ENCODE measurements at places on chromosomes 1 and 21.
A peak's percentile ranks its signal among the peaks of the same experiment; 100 is the strongest.

DNA sequence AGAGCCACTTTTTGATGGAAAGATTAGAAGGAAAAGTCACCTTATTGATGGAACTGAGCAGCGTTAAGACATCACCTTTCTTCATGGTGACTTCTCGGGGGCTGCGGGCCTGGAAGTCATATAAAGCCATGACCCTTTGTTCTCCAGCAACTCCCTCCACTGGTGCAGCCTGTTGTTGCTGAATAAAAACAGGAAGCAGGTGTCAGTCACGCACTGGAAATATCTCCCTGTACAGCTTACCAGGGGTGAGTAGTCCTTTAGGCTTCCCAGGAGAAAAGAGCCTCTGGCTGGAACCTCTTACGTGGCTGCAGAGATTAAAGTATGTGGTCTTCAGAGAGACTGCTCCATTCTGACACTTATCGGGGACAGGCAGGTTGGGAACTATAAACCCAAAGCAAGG lies 31.9 kb downstream of the SPTA1 start:
- DNase-seq, result no peak

DNA sequence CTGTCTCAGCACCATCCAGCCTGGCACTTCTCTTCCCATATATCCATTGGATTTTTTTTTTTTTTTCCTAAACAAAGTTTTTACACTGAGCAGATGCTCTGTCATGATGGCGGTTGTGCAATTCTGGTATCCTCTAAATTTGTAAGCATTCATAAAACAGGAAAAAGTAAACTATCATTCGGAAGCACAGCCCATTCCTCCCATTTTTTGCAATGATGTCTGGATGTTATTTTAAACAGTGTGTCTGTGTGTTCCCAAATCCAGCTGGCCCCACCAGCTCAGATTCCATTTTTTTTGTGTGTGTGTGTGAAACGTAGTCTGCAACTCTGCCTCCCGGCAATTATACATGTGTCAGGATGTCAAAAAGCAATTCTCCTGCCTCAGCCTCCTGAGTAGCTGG lies 33.5 kb downstream of the PDPN start:
- no peak for DNase-seq

DNA sequence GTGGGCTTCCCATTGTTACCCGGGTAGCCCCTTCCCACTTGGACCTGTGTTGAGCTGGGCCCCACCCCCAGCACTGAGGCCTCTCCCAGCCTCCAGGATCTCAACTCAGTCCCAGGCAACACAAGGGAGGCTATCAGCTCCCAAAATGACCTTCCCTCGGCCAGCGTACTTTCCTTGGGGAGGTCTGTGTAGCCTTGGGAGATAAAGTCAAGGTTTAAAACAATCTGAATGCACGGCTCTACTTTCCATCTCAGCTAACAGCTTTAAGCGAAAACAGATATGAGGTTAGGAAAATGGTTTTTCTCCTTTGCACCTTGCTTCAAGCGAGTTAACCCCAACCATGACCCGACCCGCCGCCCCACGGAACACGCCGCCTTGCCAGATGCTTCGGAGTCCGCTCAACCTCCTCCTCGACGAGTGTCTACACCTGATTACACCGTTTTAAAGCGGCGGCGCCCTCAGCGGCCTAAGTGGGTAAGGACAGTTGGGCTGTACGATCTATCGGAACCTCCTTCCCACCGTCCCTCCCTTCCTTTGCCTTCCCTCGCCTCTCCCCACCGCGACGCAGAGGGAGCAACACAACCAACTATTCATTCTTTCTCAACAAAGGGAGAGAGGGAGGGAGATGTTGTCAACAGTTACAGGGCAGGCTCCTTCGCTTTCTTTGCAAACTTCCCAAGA lies 1.1 kb downstream of the BCAR3 start:
- DNase-seq, result peak; percentile 92

GRCh38 chr1:185565302-185565701 lies 168.9 kb upstream of the HMCN1 start:
- DNase-seq, result peak; percentile 86

GRCh38 chr1:40948741-40949443 lies 30.6 kb upstream of the CTPS1 start:
- DNase-seq, result peak; percentile 89

GRCh38 chr1:239952348-239953308 lies 139.1 kb upstream of the FMN2 start:
- DNase-seq, result peak; percentile 40

DNA sequence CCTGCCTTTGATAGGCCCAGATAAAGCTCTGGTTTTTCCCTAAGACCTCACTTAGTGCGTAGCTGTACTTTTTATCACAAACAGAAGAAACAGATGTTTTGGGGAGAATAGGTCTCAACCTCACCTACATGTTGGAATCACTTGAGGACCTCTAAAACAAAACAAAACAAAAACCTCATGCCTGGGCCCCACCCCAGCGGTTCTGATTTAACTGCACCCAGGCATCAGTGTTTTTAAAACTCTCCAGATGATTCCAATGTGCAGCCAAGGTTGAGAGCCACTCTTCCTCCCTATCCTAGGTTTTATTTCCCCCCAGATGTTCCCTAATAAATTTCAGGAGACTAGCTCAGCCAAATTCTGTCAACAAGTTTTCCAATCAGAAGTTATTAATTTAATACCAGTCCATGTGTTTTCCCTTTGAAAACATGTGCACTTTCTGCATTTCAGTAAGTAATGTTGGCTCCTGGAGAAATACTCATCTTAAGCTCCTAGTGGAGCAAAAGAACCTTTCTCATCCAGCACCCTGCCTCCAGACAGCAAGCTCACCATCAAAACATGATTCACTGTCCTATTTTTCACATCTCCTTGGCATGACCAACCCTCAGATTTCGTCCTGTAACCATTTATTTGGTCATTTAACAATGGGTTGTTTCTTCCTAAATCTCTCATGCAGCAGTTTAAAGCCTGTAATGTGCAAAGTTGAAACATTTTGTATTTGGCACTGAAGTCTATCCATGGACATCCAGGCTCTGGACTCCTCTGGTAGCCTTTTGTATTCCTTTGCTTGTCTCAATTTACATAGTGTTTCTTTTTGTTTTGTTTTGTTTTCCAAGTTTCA lies 27.5 kb downstream of the LRRC8C start:
- DNase-seq, result no peak

DNA sequence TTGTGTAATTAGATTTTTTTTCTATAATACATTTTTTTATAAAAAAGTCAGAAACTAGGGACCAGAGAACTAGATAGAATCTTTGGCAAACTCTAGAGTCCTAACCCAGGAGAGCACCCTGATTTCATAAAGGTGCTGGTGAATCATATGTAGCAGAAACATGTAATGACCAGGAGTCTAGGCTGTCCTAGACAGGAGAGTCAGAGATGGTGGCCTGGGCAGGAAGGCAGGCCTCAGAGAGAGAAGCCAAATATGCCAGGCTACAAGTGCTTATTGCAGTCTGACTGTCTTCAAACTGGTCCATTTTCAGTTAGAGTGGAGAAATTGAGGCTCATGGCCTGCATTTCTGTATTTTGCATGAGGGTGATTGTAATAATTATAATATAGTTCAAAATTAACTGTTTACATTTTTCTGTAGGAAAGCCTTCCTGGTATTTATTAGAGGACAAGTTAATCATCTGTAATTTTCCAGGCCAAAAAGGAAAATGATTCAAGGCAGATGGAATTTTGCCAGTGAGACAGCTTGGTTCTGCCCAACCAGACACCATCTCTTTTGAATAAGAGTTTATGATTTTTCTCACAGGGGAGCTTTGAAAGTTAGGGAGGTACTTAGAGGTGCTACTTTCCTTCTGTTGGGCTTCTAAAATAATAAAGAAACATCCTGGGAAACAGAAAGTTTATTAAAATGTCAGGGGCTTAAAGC lies 129.8 kb downstream of the S1PR1 start:
- peak; percentile 58 for DNase-seq

DNA sequence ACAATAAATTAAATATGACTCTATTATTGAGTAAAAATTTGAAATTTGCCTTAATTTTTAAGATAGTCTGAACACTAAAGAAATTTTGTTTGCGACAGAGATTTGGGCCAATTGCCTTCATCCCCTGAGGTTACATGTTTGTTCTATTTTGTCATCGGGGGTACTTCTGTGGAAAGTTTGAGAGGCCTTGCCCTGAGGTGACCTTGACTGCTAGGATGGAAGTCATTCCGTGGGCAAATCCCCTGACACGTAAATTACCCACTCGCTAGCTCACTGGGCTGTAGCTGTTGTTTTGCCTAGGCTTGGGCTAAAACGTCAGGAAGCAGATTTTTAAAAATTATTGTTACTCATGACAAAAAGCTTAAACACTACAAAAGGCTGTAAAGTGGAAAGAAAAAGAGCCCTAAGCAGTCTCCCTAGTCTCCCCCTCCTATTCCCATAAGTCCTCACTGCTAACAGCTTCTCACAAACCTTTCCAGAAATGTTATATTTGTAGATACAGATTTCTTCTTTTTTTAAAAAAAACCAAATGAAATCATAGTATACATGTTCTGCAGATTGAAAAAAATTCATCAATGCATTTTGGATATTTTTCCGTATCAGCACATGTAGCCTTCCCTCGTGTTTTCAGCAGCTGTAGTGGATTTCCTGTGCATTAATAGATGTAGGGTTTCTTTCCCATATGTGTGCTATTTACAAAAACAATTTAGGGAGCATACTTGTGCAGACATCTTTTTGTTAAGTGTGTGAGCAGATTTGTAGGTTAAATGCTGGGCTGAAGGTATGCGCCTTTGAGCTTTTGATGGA lies 142.7 kb downstream of the MRPS6 start:
- DNase-seq, result no peak

DNA sequence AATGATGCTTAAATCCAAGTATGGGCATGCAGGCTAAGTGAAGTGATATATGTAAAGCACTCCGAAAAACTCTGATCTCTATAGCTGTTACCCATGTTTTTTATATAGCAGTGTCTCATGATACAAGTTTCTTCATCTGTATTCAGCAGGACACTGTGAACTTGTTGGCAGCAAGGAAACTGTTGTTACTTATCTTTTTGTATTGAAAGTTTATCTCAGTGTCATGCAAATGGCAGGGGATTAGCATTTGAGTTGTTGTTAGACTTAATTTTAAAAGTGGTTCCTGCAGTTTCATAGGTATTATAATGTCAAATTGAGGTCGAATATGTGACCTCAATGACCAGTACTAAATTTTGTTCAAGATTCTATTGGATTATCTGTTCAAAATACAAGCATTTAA lies 47.9 kb downstream of the NCAM2 start:
- DNase-seq, result no peak

GRCh38 chr1:247448107-247448791 lies 9.7 kb downstream of the OR2B11 start:
- peak; percentile 27 for DNase-seq

- no peak for DNase-seq
These were observed 11.3 kb downstream of the CRABP2 start for GRCh38 chr1:156693848-156694689.

DNA sequence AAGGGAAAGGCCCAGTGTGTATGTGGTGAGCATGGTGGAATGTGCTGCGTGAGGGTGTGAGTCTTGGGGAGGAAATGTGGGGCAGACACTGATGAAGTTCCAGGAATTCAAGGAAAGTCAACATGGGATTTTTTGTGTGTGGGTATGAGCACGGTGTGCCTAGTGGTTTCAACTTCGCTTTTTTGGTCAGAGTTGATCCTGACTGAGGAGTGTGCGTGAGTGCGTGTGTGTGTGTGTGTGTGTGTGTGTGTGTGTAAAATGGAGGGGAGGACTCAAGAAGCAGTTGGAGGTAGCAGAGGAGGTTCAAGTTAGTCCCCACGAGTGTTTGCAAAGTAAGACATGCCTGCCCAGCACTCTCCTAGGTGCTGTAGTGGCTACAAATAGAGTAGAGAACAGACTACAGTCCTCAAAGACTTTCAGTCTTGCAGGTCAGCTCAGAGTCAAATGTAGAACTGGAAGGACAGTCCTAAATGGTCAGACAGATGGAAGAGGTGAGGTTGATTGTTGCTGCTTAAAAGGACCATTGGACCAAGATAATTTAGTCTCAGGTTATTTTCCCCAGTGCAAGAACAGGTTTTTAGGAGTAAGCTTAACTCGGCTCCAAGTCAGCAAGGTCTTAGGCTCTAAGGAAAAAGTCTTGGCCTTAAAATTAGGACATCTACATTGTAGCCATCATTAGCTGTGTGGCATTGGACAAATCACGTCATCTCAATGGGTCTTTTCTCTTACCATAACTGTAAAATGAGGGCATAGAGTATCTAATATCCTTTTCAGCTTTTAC lies 25.0 kb downstream of the SLAMF1 start:
- DNase-seq, result no peak

- DNase-seq, result peak; percentile 47
These were observed 1023.2 kb downstream of the KCNT2 start for GRCh38 chr1:195584870-195585624.

DNA sequence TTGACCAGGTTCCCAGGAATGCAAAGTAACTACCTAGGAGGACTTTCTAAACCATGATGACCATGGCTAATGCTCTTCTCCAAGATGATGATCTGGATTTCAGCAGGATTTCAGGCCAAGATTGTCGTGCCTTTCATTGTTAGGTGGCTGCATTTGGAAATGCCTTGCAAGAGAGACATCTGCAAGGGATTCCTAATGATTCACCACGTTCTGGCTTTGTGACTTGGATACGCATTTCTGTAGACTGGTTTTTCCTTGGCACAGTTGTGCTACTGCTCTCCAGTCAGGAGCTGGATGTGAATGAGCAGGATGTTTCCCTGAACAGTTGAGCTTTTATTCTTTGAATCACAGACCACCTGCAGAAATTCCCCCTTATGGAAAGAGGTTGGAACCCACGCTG lies 212.4 kb downstream of the BACH1 start:
- DNase-seq, result no peak

DNA sequence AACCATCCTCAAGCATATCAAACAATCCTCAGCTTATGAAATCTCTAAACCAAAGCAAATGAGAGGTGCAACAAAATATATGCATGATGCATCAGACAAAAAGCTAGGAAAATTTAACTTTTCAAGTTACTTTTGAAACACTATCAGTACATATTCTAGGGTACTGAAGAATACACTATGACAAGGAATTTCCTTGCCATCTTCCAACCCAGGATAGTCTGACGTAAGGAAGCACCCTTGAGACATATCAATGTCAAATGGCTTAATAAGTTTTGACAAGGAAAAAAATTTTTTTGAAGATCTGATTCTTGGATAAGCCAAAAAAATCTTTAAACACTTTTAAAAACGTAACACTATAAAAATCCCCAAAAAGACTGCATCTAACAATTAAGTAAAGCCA lies 64.9 kb downstream of the KIFAP3 start:
- DNase-seq, result no peak

DNA sequence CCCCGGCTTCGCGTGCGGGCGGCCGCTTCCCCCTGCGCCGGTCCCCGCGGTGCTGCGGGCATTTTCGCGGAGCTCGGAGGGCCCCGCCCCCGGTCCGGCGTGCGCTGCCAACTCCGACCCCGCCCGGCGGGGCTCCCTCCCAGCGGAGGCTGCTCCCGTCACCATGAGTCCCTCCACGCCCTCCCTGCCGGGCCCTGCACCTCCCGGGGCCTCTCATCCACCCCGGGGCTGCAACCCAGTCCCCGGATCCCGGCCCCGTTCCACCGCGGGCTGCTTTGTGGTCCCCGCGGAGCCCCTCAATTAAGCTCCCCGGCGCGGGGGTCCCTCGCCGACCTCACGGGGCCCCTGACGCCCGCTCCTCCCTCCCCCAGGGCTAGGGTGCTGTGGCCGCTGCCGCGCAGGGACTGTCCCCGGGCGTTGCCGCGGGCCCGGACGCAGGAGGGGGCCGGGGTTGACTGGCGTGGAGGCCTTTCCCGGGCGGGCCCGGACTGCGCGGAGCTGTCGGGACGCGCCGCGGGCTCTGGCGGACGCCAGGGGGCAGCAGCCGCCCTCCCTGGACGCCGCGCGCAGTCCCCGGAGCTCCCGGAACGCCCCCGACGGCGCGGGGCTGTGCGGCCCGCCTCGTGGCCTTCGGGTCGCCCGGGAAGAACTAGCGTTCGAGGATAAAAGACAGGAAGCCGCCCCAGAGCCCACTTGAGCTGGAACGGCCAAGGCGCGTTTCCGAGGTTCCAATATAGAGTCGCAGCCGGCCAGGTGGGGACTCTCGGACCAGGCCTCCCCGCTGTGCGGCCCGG lies 159.2 kb downstream of the RUNX1 start:
- DNase-seq, result peak; percentile 85

All from ELR (cell line).